ENCODE measurements at places on chromosomes 2 and 18.

GRCh38 chr18:3578621-3579020, 128.6 kb downstream of the TGIF1 start:
- DNase-seq, result no peak

DNA sequence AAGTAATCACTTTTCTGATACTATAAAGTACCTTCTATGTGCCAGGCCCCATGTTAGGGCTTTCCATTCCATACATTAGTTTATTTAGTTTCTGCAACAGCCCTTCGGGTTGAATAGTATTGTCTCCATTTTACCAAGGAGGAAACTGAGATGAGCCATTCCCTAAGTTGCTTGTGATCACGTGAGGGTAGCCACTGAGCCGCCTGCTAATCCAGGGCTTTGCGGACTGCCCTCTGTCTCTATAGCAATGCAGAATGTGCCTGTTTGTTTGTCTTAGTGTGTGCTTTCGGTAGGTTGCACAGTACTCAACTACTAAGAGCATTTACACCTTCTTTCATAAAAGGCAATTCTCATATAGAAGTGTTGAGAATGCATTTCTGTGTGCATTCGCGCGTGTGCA, 5.0 kb downstream of the EMILIN2 start:
- DNase-seq, result no peak

GRCh38 chr2:151437630-151438029, 27.9 kb downstream of the RIF1 start:
- DNase-seq, result peak; percentile 36

- no peak for DNase-seq
These were observed 79.7 kb upstream of the TAF1B start for GRCh38 chr2:9763356-9764152.

DNA sequence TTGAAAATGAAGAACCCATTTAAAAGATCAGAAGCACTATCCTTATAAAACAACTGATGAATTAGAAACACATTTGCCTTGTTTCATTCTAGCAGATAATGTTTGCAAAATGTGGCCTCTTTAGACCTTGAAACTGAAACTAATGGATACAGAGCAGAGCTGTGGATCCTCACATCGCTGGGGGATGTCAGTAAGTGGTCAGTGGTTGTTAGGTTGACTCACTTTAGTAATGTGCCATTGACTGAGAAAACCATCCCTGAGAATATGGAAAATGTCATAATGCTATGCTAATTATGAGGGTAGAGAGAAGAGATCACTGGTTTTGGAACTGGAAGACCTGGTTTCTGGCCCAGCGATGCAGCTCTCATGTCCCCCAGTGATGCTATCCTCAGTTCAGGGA, 176.7 kb downstream of the MYO1B start:
- DNase-seq, result no peak

- no peak for DNase-seq
These were observed 93.0 kb downstream of the ZBTB7C start for GRCh38 chr18:48316177-48316576.

DNA sequence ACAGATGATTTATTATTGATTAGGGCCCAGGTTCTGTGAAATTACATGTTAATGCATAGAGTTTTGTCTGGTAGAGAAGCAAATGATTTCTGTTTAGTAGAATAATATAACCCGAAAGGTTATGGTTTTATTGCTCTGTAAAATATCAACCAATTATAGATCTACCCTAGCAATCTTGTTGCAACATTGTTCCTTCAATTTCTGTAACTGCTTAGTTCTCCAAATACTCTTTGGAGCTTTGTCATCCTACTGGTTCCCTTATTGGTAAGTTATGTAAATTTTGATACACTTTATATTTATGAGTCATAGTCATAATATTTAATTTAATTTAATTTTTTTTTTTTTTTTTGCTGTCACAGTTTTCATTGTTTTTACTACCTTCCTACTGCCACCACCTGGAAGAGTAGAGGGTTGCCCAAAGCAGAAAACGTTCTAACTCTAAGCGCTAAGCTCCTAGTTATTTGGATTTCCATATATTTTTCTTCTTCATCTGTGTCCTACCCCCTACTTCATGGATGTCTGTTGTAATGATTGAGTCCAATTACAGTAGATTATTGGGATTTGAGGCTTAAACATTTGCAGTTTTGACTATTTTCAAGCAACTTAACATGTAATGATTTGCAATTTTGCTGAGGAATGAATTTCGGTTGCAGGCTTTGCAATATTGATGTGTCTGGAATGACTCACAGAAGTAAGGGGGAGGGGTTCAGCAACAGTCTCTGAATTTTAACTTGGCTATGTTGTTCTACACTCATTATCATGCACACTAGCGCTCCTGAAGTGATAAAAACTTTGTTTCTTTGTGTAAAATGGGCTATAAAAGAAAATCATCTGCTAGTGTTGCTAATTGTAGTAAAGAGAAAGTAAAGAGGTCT, 51.1 kb downstream of the NABP1 start:
- DNase-seq, result no peak

GRCh38 chr18:45538444-45538843, 76.8 kb upstream of the SLC14A2 start:
- DNase-seq, result no peak

DNA sequence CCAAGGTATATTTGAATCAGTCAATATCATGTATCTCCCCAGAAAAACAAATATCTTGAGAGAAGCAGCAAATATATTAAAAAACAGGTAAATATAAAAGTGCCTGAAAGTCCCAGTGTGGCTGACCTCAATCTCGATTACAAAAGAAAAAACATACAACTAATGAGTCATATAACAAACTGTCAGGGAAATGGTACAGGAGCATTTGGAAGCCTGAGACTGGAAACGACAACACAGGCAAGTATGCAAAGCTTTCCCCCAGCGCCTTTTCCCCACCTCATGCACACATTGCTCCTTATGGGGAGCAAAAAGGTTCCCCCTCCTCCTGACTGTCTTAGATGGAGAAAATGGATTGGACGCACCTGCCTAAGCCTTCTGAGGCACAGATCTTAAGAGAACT, 230.7 kb downstream of the TMX3 start:
- no peak for DNase-seq
